Aorta (tissue), 5 donors: ENCODE measurements at places on chromosomes 6 and 20. TPM values are rescaled to one million over a fixed set of nuclear protein-coding genes. Genes with fewer than 3 reads are reported as not detected.

GRCh38 chr6:106453756-106454367 is 93.3 kb downstream of the CRYBG1 start:
- DNase-seq: no peak

DNA sequence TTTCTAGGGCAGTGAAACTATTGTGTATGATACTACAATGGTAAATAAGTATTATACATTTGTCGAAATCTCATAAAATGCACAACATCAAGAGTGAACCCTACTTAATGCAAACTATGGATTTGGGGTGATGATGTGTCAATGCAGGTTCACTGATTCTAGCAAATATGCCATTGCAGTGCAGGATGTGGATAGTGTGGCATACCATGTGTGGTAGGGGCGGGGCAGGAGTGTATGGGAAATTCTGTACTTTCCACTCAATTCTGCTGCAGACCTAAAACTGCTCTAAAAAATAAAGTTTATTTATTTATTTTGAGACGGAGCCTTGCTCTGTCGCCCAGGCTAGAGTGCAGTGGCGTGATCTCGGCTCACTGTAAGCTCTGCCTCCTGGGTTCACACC is 44.3 kb downstream of the ABHD12 start:
- DNase-seq: no peak

DNA sequence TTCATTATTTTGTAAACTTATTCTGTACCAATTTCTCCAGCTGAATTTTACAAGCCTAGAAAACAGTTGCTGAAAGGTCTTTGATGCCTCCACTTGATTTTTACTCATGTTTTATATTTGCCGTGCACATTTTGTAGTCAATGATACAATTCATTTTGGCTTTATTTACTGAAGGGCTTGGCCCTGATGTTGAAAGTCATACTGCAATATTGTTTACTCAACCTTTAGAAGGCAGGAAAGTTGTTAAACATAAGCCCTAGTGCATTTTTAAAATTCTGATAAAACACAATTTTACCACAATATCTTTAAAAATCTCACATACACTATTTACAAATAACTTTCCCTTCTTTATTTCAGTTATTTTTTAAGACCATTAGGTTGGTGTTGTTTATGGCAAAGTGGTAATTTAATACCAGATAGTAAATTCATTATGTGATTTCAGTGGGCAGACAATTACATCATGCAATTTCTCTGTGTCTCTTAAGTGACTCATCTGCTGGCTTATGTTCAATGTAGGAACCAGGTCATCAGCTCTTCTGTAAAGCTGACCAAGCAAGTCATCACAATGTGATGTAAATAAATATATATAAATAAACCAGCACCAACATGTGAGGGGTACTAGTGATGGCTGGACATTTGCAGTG is 121.1 kb upstream of the SLC35B3 start:
- no peak for DNase-seq

DNA sequence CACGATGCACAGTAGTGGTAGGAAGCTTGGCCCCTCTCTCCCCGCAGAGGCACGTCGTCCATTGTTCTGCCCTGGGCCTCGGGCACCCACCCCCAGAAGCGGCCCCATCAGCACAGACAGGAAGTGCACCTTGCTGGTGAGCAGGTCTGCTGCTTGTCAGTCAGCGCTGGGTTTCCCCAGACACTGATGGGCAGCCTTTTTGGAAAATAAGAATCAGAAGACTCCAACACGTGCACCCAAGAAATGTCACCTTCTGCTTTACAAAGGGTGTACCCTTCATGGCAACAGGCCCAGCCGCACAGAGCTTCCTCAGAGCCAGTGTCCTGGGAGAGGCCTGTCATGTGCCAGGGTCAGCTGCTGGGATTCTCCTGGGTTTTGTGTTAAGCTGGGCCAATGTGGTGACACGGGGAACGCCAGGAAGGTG is 34.7 kb upstream of the IRF4 start:
- no peak for DNase-seq

- DNase-seq: no peak
Observed at GRCh38 chr20:16368645-16369292, 204.5 kb downstream of the KIF16B start.

The DEFB121 gene
- total RNA-seq: not detected
